A549 treated with ZK216348 at 1 μM for 4 hours (cell line): ENCODE measurements at places on chromosomes 12 and 14. TPM values are rescaled to one million over a fixed set of nuclear protein-coding genes. Genes with fewer than 3 reads are reported as not detected.

RNASE1 gene
- 0.19 to 0.33 TPM (median 0.27 TPM) in 3 of 5 replicates, not detected in the others for total RNA-seq

RAB2B gene
- 9.2 to 14.2 TPM (median 12.8 TPM) in 5 replicates for total RNA-seq

ENDOU gene
- total RNA-seq = 0.18 TPM in 1 of 5 replicates, not detected in the others

HOXC12 gene
- not detected in 5 replicates for total RNA-seq

CLEC4D gene
- not detected in 5 replicates for total RNA-seq

ZNF740 gene
- 14.2 to 19.0 TPM (median 15.8 TPM) in 5 replicates for total RNA-seq

PDE3A gene
- 1.8 to 4.4 TPM (median 3.5 TPM) in 5 replicates for total RNA-seq
